Fibroblast of mammary gland (primary cell): ENCODE measurements at places on chromosomes 5 and 9.

- DNase-seq, result peak; percentile 77
Measured at GRCh38 chr5:66864240-66864884, 268.2 kb downstream of the MAST4 start.

DNA sequence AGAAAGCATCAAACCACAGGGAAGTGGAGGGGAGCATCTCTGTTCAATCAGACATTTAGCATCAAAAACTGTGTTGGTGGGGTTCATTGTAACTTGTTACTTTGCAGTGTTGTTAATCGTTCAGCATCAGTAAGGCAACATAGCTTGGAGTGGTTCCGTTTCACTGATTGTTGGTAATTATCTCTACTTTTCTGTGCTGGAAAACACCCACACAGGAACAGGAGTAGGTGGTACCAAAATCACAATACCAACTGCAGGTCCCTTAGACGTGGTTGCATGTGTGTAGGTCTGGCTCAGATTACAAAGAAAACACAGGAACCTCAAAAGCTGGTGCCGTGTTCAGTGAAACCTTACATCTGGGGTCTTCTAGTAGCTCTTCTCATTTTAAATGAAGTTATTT, 146.8 kb downstream of the RNF180 start:
- DNase-seq, result no peak

GRCh38 chr5:6680922-6681321, 32.3 kb upstream of the TENT4A start:
- DNase-seq, result no peak

- DNase-seq, result no peak
Measured at GRCh38 chr5:17401470-17402288, 96.4 kb upstream of the TAF11L2 start.
